Activated CD8-positive, alpha-beta memory T cell treated with anti-CD3 and anti-CD28 coated beads for 1 hour (primary cell): ENCODE measurements at places on chromosomes 6 and 20.

- DNase-seq: no peak
These were observed 1.5 kb upstream of the MAPK13 start for GRCh38 chr6:36128793-36129192.

DNA sequence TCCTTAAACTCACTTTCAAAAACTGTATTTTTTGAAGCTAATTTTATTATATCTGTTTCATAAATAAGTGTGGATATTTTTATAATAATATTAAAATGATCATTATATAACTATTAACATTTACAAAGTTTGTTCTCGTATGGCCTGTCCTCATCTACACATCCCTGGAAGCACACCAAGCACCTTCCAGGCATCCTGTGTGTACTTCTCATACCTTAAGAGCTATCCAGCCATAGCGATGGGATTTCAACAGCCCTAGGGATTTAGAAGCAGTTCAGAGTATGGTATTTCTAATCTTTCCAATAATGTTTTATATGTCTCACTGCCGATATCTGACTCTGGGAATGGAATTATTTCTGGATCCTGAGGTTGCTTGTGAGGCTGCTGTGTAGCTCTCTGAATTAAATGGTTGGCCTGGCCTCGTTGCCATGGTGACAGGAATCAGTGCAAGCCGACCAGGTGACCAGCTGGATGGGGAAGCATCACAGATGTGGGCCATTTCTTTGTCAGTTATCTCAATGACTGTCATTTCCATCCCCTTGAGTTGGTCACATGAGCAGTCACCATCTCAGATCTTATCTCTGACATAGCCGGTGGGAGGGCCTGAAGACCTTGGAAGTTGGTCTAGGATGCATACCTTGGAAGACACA, 265.2 kb upstream of the RIN2 start:
- DNase-seq: no peak

GRCh38 chr20:7432612-7433011, 507.6 kb downstream of the HAO1 start:
- DNase-seq: no peak

DNA sequence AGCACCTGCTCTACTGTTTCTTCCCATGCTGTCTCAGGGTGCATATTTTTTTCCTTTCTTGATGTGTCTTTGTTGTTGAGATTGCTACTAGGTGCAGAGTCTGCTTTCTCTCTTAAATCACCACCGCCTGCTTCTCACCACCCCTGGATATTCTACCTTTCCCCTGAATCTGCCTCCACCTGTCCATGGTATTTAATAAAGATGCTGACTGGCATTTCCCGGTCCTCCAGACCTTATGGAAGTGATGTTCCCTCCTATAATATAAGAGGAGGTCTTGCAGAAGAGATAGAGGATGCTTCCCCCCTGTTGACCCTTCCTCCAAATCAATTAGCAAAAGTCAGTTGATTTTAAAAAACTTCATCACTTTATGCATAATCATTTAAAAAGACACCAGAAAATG, 107.9 kb upstream of the IYD start:
- DNase-seq: no peak

DNA sequence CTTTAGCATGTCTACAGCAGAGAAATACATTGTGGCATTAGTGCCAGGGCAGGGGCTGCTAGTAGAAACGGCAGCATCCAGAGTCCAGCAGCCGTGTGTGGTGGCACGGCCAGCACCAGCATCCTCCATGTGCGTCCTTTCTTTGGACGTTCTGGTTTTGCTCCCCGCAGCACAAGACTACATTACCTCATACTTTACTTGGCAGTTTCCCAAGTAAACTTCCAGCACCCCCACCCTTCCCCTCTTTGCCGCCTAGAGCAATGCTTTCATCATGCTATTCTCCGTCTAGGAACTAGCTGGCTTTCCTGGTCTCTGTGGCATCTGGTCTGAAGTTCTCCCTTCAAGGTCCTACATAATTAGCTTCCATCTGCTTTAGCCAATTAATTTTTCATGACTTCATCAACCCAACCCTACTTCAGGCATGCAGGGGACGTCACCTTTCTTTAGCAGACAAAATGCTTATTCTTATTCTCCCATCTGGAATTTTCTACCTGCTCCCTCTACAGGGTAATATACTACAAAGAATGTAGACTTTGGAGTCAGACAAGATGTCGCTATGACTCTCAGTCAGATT, 67.6 kb downstream of the BLOC1S5 start:
- no peak for DNase-seq

DNA sequence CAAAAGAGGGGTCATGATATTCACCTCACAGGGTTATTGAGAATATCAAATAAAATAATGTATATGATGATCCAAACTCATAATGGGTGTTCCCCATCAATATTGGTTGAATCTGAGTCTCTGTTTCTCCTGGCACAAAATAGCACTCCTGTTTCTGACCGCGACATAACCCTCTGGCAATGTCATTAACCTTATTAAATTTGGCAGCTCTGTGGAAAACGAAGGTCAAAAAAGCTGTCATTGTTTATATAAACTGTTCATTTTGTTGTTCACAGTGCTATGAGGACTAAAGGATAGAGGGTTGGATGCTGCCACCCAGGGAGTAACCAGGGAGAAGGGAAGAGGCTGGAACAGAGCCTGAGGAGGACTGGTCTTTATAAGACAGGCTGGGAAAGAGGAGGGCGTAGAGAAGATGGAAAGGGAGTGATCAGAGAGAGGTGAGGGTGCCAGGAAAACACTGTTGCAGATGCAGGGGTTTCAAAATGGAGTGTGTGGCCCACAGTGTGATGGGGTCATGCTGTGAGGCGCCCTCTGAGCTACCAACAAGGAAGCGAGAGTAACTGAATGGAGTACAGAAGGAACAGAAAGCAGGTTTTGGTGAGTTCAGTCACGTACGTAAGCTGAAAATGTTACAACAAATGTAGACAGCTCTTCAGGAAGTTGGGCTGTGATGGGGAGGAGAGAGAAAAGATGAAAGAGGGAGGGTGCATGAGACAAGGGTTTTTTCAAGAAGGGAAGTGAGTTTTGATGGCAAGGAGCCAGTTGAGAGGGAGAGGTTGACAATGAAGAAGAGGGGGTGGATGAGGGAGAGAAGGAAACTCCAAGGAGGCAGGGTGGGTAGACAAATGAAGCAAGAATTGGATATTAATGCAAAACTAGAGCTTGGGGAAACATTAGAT, 251.6 kb upstream of the TAB2 start:
- DNase-seq: no peak

- no peak for DNase-seq
These were observed 23.3 kb downstream of the PPARD start for GRCh38 chr6:35365594-35366203.
